ENCODE measurements at places on chromosomes 5 and 9.

GRCh38 chr9:72305102-72305546 is 59.9 kb downstream of the ZFAND5 start:
- DNase-seq, result no peak

DNA sequence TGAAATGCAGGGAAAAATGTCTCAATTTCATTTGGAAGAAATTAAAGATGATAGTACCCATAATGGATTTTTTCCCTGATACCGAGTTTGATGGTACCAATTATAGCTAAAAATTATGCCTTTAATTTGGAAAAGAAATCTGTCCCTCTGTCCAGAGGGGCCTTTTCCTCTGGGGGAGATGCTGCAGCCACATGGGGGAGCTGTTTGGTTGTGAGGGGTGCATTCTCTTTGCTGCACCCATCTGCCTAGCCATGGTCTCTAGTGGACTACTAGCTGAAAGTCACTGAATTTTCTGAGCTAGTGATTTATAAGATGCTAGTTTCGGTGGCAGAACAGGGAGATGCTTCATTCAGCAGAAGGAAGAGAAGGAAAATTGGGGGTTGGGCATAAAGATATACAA is 9.6 kb downstream of the SEC61B start:
- DNase-seq, result peak; percentile 66

DNA sequence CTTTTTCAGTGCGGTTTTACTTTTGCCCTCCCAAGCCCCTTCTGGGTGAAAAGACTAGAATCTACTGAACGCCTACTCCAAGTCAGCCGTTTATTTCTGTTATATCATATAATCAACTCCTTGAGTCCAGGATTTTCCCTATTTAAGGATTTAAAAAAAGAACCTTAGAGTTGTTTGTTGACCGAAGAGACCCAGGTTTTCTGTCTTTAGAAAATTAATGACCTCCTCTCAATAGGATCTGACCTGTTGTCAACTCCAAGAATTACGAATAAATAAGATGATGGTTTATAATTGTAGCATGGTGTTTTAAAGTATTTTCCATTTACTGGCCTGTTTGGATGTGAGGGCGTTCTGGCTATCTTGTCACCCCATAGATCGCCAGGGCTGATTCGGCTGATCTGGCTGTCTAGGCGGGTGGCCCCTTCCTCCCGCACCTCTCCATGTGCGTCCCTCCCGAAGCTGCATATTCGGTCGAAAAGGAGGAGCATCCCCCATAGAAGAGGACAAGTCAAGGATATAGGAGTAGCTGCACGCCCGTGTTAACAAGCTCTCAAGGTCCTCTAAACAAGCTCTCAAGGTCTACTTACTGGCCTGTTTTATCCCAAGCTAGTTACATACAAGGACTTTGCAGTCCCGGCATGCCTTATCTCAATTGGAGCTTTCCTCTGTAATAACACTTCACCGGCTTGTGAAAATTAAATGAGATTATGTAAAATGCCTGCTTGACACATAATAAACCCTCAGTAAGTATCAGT is 1.1 kb upstream of the UBAP2 start:
- no peak for DNase-seq

GRCh38 chr5:62521319-62521718 is 57.3 kb upstream of the LRRC70 start:
- DNase-seq, result no peak

- no peak for DNase-seq
These were observed 151.0 kb upstream of the PTCH1 start for GRCh38 chr9:95667789-95668188.

DNA sequence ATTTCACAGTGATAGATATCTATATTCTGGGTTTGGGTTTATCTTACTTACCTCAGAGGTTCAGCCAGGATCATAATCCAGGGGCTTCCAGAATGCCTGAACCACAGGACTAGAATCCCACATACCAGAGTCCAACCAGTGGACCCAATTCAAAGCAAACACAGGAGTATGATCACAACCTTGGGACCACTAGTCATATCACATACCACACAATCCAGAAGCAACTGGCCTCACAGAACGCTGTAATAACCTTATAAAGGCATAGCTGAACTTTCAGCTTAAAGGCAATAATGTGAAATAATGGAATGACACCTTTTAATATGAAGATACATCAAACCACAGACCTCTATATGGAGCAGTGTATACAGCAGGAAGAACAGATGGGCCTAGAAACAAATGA is 25.3 kb downstream of the RAPGEF6 start:
- no peak for DNase-seq

DNA sequence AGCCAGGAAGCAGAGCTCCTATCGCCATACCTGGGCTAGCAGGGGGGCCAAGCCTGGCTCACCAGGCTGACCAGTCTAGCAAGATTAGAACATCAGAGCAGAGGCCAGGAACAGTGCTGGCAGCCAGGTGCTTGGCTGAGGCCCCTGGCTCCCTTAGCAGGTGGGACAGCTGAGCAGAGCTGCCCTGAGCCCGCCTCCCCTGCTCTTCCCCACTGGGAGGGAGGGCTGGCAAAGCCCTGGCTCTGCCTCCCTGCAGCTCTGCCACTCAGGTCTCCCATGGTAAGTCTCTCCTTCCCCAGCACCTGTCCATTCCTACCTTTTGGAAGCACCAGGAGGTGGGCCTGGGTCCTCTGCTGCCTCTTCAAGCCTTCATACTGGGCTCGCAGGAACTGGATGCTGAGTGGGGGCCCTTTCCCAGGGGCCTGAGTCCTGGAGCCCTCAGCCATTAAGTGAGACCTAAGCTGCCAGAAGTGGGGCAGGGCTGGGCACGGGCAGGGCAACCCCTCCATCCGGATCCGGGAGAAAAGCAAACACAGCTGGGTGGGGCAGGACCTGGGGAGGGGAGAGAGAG is 803 bp downstream of the C9orf152 start:
- DNase-seq, result no peak

GRCh38 chr9:135222881-135223760 is 135.7 kb downstream of the OLFM1 start:
- DNase-seq, result no peak

DNA sequence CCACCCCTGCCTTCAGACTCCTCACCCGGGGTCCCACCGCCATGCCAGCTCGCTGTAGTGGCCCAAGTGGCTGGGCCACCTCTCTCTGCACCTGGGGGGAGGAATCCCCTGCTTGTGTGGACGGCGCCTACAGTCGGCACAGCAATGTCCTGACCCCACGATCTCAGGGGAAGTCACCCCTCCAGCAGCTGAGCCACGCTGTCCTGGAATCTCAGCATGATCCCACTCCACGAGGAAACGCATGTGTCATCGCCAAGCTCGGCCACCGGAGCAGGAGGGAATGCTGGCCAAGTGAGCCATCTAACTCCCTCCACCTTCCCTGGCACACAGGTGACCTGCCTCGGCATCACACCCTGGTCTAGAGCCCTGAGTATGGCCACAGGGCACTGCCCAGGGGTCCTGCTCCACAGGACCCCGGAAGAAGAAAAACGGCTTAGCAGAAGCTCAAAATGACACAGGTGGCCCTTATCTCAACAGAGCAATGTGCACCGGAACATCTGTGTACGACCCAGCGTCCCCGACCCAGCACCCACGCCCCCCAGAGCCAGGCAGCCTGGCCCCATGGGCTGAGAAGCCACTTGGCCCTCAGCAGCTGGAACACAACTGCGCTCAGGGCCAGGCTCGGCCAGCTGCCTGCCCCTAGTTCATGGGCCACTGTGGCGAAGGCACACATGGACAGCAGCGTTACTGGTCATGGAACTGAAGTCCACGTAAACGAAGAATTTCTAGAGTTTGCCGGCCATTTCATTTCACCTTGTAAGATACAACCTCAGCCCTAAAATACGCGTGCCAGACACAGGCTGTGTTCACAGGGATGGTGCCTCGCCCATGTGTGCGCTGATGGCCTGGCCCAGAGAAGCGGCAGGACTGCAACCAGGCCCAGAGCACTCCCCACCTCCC is 23.4 kb upstream of the CAMSAP1 start:
- no peak for DNase-seq

GRCh38 chr5:122473941-122474340 is 161.9 kb downstream of the SNCAIP start:
- no peak for DNase-seq

GRCh38 chr5:7811715-7812114 is 39.2 kb downstream of the CFAP90 start:
- DNase-seq, result no peak

DNA sequence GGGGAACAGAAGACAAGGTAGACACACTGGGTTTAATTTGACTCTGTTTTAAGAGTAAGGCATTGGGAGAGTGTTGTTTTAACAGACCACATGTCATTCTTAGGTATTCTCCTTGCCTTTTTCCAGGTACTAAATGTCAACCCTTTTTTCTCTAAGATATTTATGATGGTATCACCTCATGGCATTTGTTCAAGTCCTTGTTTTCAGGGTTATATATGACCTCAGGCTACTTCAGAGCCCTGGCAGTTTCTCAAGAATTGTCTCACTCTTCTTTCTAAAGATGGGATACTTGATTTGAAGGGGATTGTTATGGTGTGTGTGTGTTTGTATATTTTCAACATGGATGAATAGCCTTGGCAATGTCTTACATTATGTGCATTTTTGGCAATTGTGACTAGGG is 131.1 kb upstream of the ACTBL2 start:
- DNase-seq, result no peak

GRCh38 chr9:27423915-27424710 is 100.0 kb upstream of the IFNK start:
- no peak for DNase-seq

GRCh38 chr5:32600054-32600622 is 14.8 kb downstream of the SUB1 start:
- no peak for DNase-seq

DNA sequence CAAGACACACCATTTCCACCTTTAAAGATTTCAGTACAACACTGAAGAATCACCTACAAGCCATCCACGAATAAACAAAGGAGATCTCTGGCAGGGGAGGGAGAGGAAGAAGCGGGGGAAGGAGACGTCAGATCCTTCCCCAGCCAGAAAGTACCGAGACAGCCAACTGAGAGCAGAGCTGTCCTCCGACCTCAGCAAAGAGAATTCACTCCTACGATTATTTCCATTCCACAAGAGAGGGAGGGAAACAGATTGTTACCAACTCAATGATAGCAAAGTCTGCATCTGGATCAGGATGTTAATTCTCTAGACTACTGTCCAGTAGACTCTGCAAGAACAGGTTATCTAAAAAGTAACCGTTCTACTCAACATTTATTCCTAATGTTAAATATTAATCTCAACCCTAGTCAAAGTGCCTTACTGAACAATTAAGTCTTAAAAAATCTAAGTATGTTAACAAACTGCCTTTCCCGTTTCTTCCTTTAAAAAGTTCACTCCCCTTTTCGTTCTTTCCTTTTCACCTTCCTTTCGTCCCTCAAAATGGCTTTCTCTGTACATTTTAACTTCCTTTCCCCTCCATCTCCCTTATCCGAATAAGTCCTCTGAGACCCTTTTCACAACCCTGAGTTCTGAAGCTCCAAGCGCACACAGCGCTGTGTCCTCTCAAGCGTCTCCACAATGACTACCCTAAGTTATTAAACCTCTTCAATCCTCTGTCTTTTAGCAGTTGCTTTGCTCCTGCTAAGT is 1.4 kb downstream of the CHD1 start:
- peak; percentile 69 for DNase-seq

- no peak for DNase-seq
These were observed 33.6 kb downstream of the UGT3A2 start for GRCh38 chr5:36033047-36033446.

DNA sequence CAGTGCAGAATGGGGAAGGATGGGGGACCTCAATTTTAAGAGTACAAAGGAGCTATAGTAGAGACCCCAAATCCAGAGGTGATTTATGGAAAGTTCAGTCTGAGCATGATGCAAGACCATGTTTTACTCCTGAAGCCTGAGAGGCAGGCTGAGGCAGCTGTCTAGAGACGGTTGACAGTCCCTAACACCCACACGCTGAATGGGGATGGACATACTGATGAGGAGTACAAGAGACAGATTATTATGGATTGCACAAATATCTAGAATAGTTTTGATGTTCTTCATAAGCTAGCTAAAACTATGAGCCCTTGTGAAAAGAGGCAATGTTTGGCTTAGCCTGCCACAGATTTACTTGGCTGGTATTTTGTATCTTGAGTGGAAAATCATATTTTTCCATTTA is 64.5 kb downstream of the PRR16 start:
- DNase-seq, result no peak

DNA sequence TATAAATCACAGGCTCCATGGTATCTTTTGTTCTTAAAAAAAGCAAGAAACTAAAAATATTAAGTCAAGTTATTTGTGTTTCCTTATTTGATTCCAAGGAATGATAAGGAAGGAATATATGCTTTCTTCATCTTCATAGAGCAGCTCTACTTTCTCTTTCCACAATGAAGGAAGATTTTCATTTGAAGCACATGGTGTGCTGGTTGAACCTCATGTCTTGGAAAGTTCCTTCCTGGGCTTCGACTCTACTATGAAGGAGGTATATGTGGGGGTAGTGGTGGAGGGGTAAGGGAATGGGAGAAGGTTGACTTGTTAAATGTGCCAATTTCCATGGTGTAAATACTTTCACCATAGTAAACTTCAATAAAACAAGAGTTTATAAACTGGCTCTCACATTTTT is 698.0 kb downstream of the CETN3 start:
- DNase-seq, result no peak

- no peak for DNase-seq
These were observed 267.6 kb downstream of the PBX3 start for GRCh38 chr9:126014726-126015125.

DNA sequence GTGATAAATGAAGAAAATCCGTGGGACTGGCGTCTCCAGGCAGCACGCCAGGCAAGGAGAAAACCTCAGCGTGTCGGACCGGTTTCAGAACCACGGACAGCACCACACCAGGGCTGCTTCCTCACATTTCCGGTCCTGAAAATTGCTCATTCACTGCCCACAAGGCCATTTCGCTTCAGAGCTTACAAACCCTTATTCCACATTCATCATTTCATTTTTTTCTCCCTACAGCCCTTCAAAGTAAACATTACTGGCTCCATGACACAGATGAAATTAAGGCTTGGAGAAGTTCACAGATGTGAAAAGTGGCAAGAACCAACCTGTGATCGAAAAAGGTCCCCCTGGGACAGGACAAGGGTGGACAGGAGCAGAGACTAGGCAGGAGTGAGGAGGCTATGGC is 1.5 kb upstream of the GPRIN1 start:
- DNase-seq, result no peak

DNA sequence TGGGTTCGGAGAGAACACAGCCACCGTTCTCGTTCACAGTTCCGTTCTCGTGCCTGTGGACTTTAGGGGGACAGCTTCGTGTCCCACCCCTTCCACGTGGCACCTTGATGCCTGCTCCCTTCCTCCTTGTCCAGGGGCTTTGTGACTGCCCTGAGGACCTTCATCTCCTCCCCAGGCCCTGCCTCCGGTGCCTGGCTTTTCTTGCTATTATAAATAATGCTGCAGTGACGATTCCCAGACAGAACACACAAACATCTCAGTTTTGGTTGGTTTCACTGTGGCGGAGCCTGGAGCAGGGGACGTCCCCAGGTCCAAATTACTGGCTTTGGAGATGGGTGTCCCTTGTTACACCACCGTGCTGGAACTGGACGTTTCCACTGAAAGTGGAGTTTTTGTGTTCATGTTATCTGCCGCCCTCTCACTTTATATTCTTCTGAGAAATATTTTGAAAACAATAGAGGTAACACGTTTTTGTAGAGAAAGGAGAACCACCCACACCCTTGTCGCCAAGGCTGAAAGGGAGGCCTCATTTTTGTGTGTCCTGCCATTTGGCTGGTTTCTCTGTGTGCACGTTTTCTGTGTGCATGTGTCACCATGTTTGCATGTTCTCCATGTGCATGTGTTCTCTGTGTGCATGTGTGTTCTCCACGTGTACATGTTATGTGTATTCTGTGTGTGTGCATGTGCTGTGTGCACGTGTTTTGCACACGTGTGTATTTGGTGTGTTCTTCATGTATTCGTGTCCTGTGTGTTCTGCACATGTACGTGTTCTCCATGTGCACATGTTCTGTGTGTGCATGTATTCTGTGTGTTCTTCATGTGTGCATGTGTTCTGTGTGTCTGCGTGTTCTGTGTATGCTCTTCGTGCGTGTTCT is 24.2 kb downstream of the WNK2 start:
- DNase-seq, result no peak

All from NAMALWA (cell line).